ENCODE measurements at places on chromosomes 5 and 9. TPM values are rescaled to one million over a fixed set of nuclear protein-coding genes. Genes with fewer than 3 reads are reported as not detected.

DNA sequence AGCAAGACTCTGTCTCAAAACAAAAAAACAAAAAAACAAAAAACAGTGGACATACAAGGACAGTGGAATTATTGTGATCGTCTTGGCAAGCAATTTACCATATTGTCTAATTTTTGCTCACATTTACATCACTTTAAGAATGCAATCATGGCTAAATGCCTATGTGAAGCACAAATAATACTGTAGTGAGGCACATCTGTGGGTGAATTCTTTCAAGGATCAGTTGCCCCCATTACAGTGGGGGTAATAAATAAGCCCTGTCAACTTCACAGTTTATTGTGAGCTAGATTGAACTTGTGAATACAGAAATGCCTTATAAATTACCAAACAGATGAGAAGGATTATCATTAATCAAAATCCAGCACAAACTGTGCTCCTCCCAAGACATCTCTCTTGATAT is 150.2 kb upstream of the PAPPA start:
- DNase-seq: no peak
- H3K4me1 ChIP-seq: no peaks in the 10 kb centered on the region
- no peak overlapping the region for H3K4me3 ChIP-seq
- no peak overlapping the region for H3K27ac ChIP-seq
- no peaks in the 10 kb centered on the region for H3K27me3 ChIP-seq
- no peaks in the 10 kb centered on the region for H3K36me3 ChIP-seq

Gene CD72
- total RNA-seq: not detected

GRCh38 chr5:91219803-91220371 is 163.2 kb downstream of the ARRDC3 start:
- H3K36me3 ChIP-seq: no peaks in the 10 kb centered on the region
- H3K4me1 ChIP-seq: no peaks in the 10 kb centered on the region
- no peak overlapping the region for H3K4me3 ChIP-seq
- DNase-seq: no peak

DNA sequence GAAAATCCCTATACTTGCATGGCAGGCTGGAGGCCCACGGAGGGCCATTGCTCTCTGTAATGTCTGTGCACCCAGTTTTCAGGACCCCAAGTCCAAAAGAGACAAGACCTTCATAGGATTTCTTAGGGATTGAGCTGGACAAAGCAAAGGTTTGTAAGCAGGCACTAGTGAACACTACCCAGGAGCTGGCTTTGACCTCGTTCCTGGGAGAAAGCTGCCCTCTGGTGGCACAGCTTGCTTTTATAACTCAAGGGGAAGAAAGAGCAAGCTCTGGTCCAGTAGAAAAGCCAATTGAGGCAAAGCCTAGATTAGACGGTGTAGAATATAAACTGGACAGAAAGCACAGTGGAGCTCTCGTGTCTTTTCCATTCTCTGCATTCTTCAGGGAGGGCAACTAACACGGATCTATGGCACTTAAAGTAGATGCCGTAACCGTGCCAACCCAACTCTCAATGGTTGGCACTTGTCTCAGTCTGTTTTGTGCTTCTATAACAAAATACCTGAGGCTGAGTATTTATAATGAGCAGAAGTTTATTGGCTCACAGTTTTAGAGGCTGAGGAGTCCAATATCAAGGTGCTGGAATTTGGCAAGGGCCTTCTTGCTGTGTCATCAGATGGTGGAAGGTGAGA is 7.9 kb downstream of the GABRP start:
- H3K36me3 ChIP-seq: no peaks in the 10 kb centered on the region
- no peak overlapping the region for H3K4me3 ChIP-seq
- H3K4me1 ChIP-seq: no peaks in the 10 kb centered on the region
- DNase-seq: peak; percentile 27
- no peak overlapping the region for H3K27ac ChIP-seq

DNA sequence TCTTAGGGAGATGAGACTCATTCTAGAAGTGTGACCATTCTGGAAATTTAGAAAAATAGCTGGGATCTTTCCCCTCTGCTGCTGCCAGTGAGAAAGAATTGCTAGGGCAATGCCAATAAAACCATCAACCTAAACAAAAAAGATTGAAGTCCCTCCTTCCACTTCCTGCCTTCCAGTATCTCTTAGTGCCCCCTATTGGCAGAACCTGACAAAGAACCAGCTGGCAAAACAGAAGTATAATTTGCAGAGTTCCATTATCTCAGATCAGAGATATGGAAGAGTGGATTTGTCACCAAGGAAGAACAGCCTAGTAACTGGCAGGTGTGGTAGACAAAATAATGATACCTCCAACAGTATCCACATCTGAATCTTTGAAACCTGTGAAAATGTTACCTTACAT is 13.8 kb upstream of the PLCXD3 start:
- no peak overlapping the region for H3K27ac ChIP-seq
- no peak for DNase-seq
- H3K4me3 ChIP-seq: no peak overlapping the region
- H3K4me1 ChIP-seq: no peaks in the 10 kb centered on the region
- no peaks in the 10 kb centered on the region for H3K27me3 ChIP-seq

Gene COL5A1
- total RNA-seq: not detected

DNA sequence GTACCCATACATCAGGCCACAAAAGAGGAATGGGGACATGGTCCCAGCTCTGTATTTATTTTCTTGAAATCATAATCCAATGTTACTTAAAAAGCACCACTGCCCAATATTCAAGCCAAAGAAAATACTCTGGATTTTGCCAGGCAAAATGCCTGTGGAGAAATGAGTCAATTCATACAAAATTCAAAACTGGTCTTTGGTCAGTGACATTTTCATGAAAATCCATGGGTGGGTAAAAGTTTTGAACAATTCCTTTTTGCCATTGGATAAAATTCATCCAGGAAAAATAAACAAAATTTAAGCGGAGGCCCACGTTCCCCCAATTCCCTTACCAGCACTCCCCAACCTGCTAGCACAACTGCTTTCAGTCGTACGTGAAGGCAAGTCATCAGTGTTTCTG is 186.2 kb downstream of the GLIS3 start:
- no peaks in the 10 kb centered on the region for H3K27me3 ChIP-seq
- no peaks in the 10 kb centered on the region for H3K36me3 ChIP-seq
- no peaks in the 10 kb centered on the region for H3K4me1 ChIP-seq
- H3K27ac ChIP-seq: no peak overlapping the region
- DNase-seq: no peak
